ENCODE measurements at places on chromosomes 2 and 18. TPM values are rescaled to one million over a fixed set of nuclear protein-coding genes. Genes with fewer than 3 reads are reported as not detected.

DNA sequence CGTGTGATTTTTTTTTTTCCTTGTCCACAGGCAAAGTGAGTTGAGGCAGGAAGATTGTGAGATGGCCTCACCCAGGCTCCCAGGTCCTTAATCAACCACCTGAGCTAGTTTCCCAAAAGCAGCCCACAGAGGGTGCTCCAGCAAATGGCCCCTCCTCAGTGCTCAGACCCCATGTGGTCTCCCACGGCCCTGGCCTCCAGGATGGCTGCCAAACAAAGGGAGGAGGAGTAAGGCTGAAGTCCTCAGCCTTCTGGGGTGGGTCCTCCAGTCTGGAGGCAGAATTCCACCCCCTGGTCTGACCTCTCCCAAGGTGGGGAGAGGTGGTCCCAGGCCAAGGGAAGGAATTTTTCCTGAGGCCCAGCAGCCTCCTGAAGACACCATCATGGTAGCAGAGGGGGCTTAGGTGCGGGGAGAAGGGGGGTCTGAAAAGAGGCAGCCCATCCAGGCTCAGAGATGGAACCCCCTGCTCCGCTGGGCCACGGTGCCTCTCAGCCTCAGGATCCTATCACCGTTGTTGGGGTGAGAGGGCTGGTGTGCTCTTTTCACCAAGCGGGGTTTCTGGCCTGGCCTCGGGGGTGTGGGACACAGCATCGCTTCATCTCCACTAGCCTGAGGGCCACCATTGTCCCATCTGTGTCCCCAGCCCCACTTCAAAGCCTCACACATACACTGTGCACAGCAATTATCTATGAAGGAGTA, 2.3 kb downstream of the NGEF start:
- peaks cover 2% of the 10 kb centered on the region for H3K27me3 ChIP-seq
- no peaks in the 10 kb centered on the region for H3K4me1 ChIP-seq
- H3K27ac ChIP-seq = no peak overlapping the region
- DNase-seq = no peak
- H3K4me3 ChIP-seq = no peak overlapping the region

DNA sequence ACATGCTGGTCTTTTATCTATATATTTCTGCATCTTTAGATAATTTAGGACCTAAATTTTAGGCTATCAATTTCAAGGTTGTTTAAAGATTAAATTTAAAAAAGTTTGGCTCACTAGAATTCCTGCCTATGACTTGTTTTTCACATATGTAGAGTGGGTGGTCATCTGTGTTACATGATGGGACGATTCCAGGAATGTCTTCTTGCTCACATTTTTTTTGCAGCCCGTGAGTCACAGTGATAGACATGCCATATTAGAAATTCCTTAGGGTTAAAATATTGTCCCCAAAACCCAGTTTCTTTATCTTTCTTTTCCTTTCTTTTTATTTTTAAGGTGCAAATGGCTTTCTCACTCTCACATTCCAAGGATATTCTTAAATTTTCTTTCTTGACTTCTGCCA, 652.0 kb downstream of the PLCL1 start:
- DNase-seq = no peak
- H3K36me3 ChIP-seq = no peaks in the 10 kb centered on the region
- H3K27me3 ChIP-seq = no peaks in the 10 kb centered on the region
- no peak overlapping the region for H3K4me3 ChIP-seq
- H3K4me1 ChIP-seq = no peaks in the 10 kb centered on the region
- H3K27ac ChIP-seq = no peak overlapping the region

The TMEM214 gene
- total RNA-seq = 50.7 TPM

GRCh38 chr2:61969376-61969775, 63.9 kb downstream of the COMMD1 start:
- no peak overlapping the region for H3K4me3 ChIP-seq
- H3K36me3 ChIP-seq = no peaks in the 10 kb centered on the region
- H3K4me1 ChIP-seq = peaks cover 7% of the 10 kb centered on the region
- no peak for DNase-seq
- H3K27me3 ChIP-seq = no peaks in the 10 kb centered on the region

The IL1R2 gene
- total RNA-seq = 0.88 TPM

The RAX gene
- total RNA-seq = not detected

The PRKAG3 gene
- under 0.01 TPM for total RNA-seq

DNA sequence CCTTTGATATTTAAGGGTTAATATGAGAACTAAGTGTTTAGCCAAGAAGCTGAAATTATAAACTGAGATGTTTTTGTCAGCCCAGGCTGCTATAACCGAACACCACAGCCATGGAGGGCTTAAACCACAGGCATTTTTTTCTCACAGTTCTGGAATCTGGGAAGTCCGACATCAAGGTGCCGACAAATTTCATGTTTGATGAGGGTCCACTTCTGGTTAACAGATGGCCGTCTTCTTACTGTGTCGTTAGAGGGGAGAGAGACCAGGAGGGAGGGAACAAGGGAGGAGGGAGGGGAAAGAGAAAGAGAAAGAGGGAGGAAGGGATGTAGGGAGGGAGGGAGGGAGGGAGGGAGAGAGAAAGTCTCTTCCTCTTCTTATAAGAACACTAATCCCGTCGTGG, 6.5 kb upstream of the CNDP2 start:
- H3K36me3 ChIP-seq = no peaks in the 10 kb centered on the region
- H3K27ac ChIP-seq = no peak overlapping the region
- no peaks in the 10 kb centered on the region for H3K4me1 ChIP-seq

The TLX2 gene
- under 0.01 TPM for total RNA-seq

The LTBP1 gene
- 158 TPM for total RNA-seq

DNA sequence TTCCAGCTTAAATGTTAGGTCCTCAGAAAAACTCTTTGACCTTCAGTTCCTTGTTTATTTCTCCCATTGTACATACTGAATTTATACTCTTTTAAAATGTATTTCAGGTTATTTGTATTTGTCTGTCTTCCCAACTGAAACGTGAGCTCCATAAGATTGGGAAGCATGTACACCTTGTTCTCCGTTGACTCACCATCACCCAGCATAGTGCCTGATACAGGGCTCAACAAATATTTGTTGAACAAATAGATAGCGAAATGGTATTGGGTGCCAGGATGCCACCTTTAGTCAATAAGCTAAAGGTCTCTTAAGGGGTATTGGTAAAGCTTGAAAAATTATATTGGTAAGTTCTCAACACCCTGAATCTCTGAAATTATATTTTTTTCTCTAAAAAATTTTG, 1841.3 kb upstream of the CELF4 start:
- H3K4me1 ChIP-seq = no peaks in the 10 kb centered on the region
- H3K36me3 ChIP-seq = no peaks in the 10 kb centered on the region
- H3K4me3 ChIP-seq = no peak overlapping the region
- H3K27me3 ChIP-seq = no peaks in the 10 kb centered on the region
- H3K27ac ChIP-seq = no peak overlapping the region

GRCh38 chr18:37396971-37397720, 168.5 kb downstream of the CELF4 start:
- no peak overlapping the region for H3K4me3 ChIP-seq
- H3K36me3 ChIP-seq = no peaks in the 10 kb centered on the region
- H3K4me1 ChIP-seq = peaks cover 5% of the 10 kb centered on the region
- H3K27me3 ChIP-seq = no peaks in the 10 kb centered on the region
- DNase-seq = peak; percentile 78

The ALPI gene
- total RNA-seq = not detected

DNA sequence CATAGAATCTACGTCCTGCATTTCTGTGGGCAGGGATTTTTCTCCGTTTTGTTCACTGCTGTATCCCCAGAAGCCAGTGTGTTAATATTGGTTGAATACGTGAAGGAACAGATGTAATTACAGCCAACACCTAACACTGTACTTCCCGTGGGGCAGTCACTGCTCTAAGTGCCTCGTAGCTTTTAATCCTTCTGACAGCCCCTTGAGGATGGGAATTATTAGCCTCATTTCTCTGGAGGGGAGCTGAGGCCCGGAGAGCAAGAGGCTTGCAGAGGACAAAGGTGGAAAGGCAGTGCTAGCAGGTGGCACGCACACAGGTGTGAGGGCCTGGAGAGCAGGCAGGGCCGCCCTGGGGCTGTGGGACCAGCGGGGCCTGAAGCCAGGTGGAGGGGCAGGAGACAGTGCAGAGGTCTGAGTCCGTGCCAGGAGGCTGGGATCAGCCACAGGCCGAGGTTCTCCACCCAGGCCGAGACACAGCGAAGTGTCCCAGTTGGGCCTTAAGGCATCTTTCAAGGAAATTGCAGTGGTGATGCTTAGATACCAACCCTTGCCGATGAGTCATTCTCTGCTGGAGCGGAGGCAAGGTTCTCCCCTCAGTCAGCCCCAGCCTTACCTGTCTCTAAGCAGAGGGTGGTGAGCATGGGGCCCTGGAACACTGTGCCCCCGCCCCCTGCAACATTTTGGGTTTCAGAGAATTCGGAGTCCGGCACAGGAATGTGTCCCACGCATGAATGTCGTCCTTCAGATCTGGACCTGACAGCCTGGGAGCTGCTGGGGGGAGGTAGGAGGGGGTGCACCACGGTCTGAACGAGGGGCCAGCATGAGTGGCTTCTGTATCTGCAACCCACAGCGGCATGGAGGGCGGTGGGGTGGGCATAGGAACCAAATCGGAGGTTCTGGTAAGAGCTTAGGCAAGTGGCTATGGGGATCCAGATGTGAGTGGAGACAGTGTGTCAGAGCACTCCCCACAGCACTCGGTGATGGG, 122.6 kb downstream of the GBX2 start:
- H3K27me3 ChIP-seq = no peaks in the 10 kb centered on the region
- no peak overlapping the region for H3K4me3 ChIP-seq
- no peak overlapping the region for H3K27ac ChIP-seq
- H3K4me1 ChIP-seq = no peaks in the 10 kb centered on the region
- H3K36me3 ChIP-seq = peaks cover 7% of the 10 kb centered on the region
- DNase-seq = no peak

- peak overlapping the region; percentile 83 for H3K4me3 ChIP-seq
- peak; percentile 88 for DNase-seq
- H3K4me1 ChIP-seq = peaks cover 2% of the 10 kb centered on the region
- no peaks in the 10 kb centered on the region for H3K27me3 ChIP-seq
- no peak overlapping the region for H3K27ac ChIP-seq
Observed at GRCh38 chr2:207767461-207768167, 2.1 kb downstream of the FZD5 start.

- no peaks in the 10 kb centered on the region for H3K36me3 ChIP-seq
- no peak for DNase-seq
- H3K4me1 ChIP-seq = peaks cover 3% of the 10 kb centered on the region
- no peaks in the 10 kb centered on the region for H3K27me3 ChIP-seq
Observed at GRCh38 chr2:69888451-69888850, 5.3 kb upstream of the SNRNP27 start.

DNA sequence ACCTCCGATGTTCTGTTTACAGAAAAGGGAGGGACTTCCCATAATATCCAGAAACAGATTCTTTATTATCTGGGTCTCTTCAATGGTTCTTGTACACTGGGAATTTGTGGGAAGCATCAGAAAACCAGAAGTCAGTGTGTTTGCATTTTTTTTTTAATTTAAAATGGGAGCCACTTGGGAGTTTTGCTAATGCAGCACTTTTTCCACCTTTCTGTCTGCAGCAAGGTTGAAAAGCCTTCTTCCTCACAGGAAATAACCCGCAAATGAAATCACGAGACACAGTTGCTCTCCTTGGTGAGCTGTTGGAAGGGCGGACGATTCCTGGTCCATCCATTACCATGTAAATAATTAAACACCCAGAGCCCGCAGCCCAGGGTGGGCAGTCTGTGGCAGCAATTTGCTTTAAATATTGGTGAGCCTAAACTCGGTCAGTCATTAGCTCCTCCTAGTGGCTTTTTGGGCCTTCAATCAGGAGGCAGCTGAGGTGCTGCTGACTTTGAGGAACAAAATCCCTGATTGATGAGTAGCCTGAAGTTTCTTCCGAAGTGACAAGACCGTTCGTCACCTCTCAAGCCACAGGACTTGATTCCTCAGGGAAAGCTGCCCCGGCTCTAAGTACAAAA, 471.5 kb downstream of the EPHA4 start:
- H3K27ac ChIP-seq = no peak overlapping the region
- no peaks in the 10 kb centered on the region for H3K4me1 ChIP-seq
- peak; percentile 39 for DNase-seq
- H3K36me3 ChIP-seq = no peaks in the 10 kb centered on the region

The GKN2 gene
- not detected for total RNA-seq

DNA sequence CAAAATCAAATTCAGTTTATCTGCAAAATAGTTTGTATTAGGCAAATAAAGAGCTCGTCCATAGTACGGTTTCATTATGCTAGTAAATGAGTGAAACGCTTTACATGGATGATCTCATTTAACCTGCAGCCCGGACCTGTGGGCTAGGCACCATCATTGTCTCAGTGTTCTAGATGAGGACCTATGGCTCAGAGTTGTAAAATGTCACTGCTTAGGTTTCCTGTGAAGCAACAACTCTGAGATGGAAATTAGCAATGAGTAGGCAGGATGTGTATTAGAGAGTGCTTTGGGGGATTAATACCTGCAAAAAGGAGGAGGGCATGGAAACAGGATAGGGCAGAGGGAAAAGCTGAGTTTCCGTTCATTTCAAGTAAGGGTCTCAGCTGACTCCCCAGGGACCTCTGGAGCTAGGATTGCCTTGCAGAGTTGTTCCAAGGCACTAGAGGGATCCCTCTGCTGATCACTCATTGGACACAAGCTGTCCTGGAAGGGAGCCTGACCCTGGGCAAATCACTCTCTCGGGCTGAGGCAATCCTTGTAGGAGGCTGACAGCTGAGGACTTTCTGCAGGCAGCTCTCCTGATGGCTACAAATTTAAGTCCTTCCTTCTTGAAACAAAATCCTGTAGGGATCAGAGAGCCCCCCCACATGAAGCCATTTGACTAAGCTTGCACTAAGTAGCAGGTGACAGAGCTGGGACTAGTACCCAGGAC, 58.8 kb upstream of the SIX2 start:
- no peak for DNase-seq
- no peak overlapping the region for H3K27ac ChIP-seq
- no peaks in the 10 kb centered on the region for H3K36me3 ChIP-seq
- no peaks in the 10 kb centered on the region for H3K27me3 ChIP-seq
- peaks cover 30% of the 10 kb centered on the region for H3K4me1 ChIP-seq

DNA sequence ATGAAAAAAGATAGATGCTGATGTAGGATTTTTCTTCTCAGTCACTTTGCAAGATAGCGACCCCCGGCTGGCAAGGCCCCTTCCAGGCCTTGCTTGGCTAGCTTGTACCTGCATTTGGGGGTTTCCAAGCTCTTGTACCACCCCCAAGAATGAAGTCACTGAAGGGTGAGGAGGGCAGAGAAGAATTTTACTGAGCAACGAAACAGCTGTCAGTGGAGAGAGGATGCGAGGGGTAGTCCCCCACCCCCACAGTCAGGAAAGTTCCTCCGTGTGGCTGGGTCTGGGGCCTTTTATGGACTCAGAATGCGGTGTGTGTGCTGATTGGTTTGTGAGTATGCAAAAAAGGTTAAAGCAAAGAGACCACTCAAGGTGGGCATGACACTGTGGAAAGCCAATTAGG, 382.0 kb downstream of the GPD2 start:
- no peaks in the 10 kb centered on the region for H3K4me1 ChIP-seq
- H3K4me3 ChIP-seq = no peak overlapping the region
- H3K27ac ChIP-seq = no peak overlapping the region
- no peak for DNase-seq
- H3K36me3 ChIP-seq = no peaks in the 10 kb centered on the region

- H3K27ac ChIP-seq = no peak overlapping the region
- no peaks in the 10 kb centered on the region for H3K36me3 ChIP-seq
- H3K27me3 ChIP-seq = no peaks in the 10 kb centered on the region
- H3K4me1 ChIP-seq = no peaks in the 10 kb centered on the region
- H3K4me3 ChIP-seq = no peak overlapping the region
Observed at GRCh38 chr2:225355788-225356187, 43.7 kb upstream of the NYAP2 start.

The CAPG gene
- 140 TPM for total RNA-seq
